ENCODE measurements at places on chromosomes 3 and 15. TPM values are rescaled to one million over a fixed set of nuclear protein-coding genes. Genes with fewer than 3 reads are reported as not detected.

Gene P2RY12
- total RNA-seq: not detected

DNA sequence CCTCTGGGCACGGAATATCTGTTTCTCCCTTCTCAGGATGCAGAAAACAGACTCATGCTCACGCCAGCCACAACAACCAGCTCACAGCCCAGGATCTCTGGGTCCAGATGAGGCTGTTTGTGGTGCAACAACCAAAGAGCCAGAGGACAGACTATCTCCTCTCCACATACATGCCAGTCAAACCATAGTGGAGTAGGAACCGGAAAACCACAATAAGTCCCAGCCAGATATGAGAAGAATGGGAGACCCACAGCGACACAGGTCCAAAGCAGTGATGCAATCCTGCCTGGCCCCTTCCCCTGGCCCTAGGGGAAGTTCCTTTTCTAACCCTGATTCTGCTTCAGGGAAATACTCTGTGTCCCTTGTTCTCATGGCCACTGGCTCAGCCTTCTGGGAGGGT lies 27.6 kb downstream of the MEX3B start:
- H3K4me1 ChIP-seq: no peaks in the 10 kb centered on the region
- H3K36me3 ChIP-seq: no peaks in the 10 kb centered on the region
- DNase-seq: no peak

Gene CHRNA5
- 7.7 TPM for total RNA-seq

GRCh38 chr3:56761887-56762651 lies 39.7 kb downstream of the ARHGEF3 start:
- H3K4me1 ChIP-seq: peaks cover 63% of the 10 kb centered on the region
- H3K27ac ChIP-seq: no peak overlapping the region
- no peak for DNase-seq

Gene ITIH4
- 3.6 TPM for total RNA-seq

- H3K36me3 ChIP-seq: no peaks in the 10 kb centered on the region
- no peak overlapping the region for H3K27ac ChIP-seq
- H3K4me3 ChIP-seq: no peak overlapping the region
- peaks cover 17% of the 10 kb centered on the region for H3K27me3 ChIP-seq
- DNase-seq: no peak
These were observed 258.4 kb downstream of the OPA1 start for GRCh38 chr3:193851428-193851847.

Gene PIF1
- total RNA-seq: 28.1 TPM
